Putamen (tissue), 1 donor: ENCODE measurements at places on chromosomes 1 and 21.

DNA sequence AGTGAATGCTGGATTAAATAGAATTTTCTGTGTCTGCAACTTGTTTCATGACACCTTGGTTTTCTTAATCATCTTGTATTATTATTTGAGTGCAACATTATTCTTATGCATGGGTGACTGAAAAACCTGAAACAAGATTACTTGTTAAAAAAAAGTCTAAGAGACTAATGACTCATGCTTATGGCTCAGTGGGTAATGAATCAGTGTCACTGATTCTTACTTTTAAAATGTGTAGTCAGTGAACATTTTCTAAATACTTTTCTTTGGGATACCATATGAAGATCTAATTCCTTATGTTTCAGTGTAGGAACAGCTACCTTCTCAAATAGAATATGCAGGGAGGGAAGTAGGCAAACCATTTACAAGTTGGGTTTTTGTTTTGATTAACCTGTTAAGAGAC, 65.5 kb downstream of the PRKAA2 start:
- no peak for DNase-seq

DNA sequence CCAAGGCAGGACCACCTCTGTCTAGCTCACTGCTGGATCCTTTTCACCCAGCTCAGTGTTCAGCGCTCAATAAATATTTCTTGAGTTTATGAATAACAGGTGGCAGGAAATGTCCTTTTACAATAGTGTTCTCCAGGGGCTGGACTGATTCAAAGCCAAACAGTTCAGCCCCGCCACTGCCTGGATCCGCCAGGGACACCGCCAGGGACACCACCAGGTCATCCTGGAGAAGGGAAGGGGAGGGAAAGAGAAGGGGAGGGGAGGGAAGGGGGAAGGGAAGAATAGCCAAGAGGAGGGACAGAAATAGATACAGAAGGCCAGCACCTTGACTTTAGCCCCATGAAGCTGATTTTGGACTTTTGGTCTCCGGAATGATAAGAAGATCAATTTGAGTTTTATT, 255.6 kb downstream of the GRIK3 start:
- no peak for DNase-seq

GRCh38 chr1:15245593-15246360, 1.2 kb upstream of the FHAD1 start:
- no peak for DNase-seq

DNA sequence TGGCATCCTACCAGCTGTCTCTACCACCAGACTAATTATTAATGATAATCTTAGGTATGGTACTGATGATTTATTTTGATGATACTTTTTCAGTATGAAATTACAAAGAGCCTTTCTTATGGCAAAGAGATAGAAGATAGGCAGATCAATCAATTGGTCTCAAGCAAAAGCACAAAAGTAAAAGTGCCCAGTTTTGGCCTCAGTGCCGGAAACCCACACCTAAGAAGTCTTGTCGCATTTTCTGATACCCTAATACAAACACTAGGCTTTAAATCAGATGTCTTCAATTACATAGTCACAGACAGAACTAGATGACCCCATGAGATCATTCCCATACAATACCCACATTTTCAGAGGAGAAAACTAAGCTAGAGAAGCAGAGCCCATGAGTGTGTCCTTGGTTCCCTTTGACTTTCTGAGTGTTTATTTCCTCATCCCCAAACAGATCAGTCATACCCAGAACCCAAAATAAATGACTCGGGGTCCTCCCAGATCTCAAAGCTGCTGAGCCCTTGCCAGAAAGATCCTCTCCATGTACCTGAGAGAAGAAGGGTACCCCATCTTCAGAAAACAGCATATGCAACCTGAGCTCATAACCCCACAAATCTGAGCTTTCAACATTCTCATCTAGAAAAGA, 7.7 kb downstream of the ITPKB start:
- no peak for DNase-seq

GRCh38 chr1:238582816-238583215, 692.1 kb upstream of the ZP4 start:
- DNase-seq: no peak

GRCh38 chr1:243718893-243719292, 131.2 kb downstream of the AKT3 start:
- no peak for DNase-seq

- DNase-seq: no peak
These were observed 6.9 kb upstream of the A3GALT2 start for GRCh38 chr1:33327587-33328325.

DNA sequence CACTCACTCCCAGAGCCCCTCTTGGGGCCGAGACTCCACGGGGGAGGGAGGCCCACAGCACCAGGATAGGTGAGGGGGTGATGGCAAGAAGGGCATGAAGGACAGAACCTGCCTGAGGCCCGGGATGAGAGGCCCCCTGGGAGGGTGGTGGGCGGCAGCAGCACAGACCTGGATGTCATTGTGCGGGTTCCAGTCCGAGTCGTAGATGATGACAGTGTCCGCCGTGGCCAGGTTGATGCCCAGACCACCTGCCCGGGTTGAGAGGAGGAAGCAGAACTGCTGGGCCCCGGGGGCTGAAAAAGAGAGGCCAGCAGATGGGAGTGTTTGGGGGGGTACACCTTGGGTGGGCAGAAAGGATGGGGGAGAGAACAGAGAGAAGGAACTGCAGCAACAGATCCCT, 50.1 kb downstream of the CHD5 start:
- DNase-seq: no peak
